Osteoblast (primary cell): ENCODE measurements at places on chromosomes 7 and 10. TPM values are rescaled to one million over a fixed set of nuclear protein-coding genes. Genes with fewer than 3 reads are reported as not detected.

The INA gene
- total RNA-seq, result 0.29 and 0.36 TPM in 2 replicates

DNA sequence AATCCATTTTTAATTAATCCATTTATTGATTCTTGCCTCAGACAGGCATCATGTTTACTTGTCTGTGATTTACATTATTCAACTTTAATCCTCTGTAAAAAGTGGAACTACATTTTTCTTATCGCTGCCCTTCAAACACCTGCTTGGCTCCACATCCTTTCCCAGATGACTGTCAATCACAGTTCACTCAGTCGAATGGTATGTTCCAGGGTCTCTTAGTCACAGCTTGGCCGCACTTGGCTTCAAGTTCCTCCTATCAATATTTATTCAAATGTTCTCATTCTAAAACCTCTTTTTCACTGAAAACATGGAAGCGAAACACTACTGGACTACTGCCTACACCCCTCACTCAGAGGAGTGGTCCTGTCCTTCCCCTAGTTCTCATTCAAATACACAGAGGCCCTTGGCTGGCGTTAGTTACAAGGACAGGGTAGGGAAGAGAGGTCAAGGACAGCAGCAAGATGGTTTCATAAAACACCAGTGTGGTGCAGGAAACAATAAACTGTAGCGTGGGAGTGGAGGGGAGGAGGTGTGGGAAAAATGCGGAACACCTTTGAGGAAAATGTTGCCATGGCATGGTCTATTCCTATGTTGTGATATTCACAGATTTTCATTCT, 143.2 kb downstream of the USP6NL start:
- DNase-seq, result no peak

DNA sequence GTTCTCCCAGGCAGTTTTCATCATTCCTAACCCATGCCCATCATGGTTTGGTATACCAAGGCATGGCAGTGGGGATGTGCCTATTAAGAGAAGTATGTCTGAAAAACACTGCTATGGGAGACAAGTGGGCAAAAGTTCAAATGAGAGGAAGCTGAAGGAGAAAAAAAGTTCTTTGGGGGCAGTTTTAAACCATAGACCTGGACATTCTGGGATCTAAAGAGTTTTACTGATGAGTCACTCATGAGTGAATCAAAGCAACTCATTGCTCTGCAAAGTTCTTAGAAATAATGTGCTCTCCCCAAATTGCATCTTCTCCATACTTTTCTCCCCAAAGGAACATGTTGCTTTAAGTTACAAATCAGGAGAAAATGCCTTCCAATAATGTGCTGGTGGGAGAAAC, 256.9 kb upstream of the MTPN start:
- DNase-seq, result no peak

The RAPGEF5 gene
- total RNA-seq, result 1.1 and 1.5 TPM in 2 replicates

- DNase-seq, result peak; percentile 93
These were observed 10.1 kb upstream of the ADAP1 start for GRCh38 chr7:964401-965231.

- no peak for DNase-seq
These were observed 153.6 kb downstream of the CELF2 start for GRCh38 chr10:11170993-11171851.

DNA sequence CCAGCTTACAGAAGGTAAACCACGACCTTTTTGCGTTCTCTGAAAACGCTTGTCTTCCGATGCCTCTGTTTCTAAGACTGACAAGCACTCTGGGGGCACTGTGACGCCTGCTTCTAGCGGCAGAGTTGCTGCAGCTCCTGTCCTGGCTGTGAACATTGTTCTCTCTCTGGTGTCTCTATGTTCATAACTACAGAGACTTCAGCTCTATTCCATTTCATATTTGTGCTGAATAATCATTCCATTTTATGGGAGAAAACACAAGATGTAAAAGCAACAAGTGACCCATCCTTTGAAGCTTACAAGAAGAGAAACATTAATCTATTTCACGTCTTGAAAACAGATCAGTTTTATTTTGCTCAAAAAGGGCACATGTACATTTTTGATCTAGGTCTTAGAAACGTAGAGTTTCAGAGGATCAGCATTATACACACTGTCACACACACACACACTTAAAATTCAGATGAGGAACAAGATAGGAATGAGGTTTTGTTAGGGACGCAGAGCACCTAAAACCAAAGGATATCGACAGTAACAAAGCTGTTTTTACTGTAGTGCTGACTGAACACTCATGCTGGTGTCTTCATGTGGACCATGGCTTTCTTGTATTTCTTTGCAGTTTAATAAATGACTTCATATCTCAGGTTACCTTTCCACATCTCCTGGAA, 3.0 kb downstream of the IKZF1 start:
- DNase-seq, result no peak

DNA sequence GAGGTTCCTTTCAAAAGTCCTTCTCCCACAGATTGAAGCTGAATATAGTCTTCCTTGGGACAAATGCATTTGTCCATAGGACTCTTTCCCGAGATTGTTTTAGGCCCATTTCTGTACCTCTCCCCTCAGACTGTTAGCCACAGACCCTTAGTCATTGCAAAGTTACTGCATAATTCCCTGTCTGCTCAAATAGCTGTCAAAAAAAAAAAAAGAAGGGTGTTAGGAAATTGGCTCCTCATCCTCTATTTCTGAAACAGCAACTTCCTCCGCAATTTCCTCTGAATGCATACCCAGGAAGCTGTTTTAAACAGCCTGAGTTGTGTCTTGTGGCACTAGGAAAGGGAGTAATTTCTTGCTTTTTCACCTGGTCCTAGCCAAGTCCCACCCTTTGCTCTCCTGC, 5.4 kb downstream of the LRRC4 start:
- DNase-seq, result no peak

The IL6 gene
- total RNA-seq, result 37.4 and 52.8 TPM in 2 replicates

The FFAR4 gene
- total RNA-seq, result not detected in 2 replicates

The SPOCK2 gene
- total RNA-seq, result 0.36 and 0.59 TPM in 2 replicates
